ENCODE measurements at places on chromosomes 6 and 20.

DNA sequence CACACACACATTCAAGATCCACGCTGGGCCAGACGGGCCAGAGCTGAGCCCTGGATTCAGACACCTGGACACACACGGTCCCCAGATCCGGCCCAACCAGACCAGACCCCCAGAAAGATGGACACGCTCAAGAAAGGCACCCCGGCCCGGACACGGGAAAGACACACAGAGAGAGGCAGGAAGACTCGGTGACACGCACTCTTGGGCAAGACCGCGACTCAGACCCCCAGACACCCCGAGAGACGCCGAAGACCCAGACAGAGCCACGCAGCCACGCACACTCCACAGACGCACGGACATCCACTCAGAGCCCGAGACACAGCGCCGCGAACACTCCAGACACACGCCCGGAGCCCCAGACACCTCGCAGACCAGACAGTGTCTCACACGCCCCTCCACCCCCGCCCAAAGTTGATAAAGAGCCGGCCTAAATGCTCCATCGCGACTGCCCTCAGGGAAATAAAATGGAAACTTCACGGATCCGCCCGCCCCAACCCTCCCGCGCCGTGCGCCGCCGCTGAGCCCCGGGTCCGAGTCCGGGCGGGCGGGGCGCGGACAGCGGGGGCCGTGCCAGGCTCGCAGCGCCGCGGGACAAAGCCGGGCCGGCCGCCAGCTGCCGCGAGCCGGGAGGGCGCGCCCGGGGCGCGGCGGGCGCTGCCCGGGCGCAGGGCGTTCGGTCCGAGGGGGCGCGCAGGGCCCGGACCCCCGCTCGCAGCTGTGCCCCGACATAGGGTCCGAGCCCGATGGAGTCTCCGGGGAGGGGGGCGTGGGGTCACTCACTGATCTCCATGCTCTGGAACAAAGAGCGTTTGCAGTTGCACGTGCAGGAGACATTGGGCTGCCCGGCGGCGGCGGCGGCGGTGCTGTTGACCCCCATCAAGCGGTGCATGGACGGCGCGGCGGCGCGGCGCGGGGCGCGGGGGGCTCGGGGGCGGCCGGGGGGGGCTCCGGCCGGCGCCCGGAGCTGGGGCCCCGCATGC lies 831 bp downstream of the PMEPA1 start:
- peak; percentile 76 for DNase-seq

DNA sequence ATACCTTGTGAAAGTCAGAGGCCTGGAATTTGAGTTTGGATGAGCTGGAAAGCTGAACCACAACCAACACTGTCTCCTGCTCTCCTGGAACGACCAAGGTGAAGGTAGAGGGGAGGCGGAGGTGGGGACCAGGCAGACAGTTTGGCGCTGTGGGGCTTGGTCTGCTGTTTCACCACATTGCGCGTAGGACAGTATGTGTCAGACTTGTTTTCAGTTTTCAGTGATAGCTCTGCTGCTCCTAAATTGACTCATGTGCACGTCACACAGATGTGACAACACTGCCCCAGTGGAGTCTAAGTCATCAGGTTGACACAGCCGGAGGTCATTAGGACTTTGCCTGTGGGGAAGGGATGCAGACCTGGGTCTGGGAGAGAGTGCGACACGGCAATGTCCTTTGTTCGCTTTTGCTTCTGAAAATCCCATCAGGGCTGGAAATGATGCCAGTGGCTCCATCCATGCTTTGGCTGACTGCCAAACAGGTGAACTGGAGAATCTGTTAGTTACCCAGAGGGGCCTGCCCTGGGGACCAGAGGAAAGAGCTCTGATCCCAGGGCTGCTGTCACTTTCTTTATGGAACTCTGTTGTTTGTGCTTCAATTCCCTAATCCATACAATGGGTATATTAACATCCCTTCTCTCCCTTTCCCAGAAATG lies 255.5 kb downstream of the CDC5L start:
- DNase-seq: peak; percentile 72

DNA sequence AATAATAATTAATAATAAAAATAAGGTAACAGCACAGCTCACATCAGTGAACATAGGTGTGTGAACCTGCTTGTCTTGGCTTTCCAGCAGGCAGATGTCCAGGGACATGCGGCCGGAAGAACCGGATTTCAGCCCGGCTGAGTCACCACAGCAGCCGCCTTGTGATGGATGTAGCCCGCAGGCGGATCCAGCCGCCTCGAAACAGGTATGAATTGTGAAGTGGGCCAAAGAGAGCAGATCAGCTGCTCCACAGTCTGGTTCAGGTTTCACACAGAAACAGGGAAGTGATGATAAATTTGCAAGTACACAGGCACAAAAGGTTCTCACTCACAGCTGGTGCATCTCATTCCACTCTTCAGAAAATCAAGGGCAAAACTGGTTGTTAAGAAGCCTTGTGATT lies 55.1 kb downstream of the ID4 start:
- DNase-seq: no peak

GRCh38 chr6:142184307-142184706 lies 37.2 kb downstream of the VTA1 start:
- no peak for DNase-seq

GRCh38 chr6:1212919-1213318 lies 99.0 kb upstream of the FOXQ1 start:
- no peak for DNase-seq

DNA sequence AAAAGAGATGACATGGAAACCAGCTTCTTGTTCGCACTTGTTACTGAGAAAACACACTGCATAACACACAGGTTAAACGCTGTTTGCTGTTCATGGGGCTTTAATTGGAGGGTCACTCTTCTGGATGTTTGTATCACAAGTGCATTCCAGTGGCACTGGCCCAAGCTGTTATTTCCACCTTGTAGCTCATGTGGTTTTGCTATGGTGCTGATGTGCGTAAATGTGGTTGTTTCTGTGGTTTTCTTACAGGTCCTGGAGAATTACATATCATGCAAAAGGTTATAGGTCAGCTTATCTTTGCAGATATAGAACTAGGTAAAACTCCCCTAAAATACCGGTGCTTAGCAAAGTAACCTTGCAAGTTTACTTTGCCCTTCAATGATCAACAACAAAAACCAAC lies 89.3 kb upstream of the AHI1 start:
- no peak for DNase-seq

- DNase-seq: no peak
Measured at GRCh38 chr6:154661768-154662167, 71.4 kb upstream of the SCAF8 start.

DNA sequence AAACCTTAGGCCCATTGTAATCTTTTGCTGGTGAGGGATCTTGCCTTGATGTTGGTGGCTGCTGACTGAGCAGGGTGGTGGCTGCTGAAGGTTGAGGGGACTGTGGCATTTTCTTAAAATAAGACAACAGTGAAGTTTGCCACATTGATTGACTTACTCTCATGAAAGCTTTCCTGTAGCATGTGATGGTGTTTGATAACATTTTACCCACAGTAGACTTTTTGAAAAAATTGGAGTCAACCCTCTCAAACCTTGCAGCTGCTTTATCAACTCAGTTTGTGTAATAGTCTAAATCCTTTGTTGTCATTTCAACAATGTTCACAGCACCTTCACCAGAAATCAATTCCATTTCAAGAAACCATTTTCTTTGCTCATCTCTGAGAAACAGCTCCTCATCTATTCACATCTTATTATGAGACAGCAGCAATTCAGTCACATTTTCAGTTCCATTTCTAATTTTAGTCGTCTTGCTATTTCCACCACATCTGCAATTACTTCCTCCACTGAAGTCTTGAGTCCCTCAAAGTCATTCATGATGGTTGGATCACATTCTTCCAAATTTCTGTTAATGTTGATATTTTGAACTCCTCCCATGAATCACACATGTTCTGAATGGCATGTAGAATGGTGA lies 37.2 kb downstream of the CST9L start:
- no peak for DNase-seq

DNA sequence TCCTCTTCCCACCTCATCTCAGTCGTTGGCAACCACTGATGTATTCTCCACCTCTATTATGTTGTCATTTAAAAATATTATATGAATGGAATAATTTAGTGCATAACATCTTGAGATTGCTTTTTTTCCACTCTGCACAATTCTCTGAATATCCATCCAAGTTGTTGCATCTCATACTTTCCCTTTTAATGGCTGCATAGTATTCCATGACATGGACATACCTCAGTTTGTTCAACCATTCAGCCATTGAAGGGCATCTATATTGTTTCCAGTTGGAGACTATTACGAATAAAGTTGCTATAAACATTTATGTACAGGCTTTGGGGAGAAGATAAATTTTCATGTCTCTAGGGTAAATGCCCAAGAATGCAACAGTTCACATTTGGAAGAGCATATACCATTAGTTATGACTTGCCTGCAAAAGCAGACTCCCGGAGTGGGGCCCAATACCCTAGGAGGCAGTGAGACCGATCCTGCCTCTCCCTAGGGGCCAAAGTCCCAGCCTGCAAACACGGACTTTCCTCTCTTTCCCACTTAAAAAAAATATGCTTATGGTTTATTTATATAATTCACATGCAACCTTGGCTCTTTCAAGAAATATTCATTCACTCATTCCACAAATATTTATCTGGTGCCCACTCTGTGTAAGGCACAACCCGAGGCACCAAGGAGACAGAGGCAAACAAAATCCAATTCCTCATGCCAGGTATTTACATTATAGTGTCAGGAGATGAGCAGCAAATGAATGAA lies 227.0 kb upstream of the PMEPA1 start:
- DNase-seq: no peak

DNA sequence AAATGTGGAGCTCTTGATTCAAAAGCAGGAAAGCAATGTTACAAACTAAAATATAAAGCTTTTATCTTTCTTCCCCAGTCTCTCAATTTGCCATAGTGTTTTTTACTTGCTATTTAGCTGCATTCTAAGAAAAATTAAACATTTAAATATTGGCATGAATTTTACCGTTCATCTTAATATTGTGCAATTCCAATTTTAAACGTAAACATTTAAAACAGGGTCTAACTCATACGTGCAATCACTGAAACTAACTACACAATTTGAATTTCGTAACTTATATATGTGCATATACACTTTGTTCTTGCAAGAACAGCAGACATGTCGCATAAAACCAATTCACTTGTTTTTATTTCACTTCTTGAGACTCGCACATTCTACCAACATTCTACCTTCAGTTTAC lies 280.8 kb upstream of the QKI start:
- DNase-seq: no peak

- DNase-seq: no peak
Measured at GRCh38 chr6:44667226-44667625, 279.7 kb downstream of the CDC5L start.

DNA sequence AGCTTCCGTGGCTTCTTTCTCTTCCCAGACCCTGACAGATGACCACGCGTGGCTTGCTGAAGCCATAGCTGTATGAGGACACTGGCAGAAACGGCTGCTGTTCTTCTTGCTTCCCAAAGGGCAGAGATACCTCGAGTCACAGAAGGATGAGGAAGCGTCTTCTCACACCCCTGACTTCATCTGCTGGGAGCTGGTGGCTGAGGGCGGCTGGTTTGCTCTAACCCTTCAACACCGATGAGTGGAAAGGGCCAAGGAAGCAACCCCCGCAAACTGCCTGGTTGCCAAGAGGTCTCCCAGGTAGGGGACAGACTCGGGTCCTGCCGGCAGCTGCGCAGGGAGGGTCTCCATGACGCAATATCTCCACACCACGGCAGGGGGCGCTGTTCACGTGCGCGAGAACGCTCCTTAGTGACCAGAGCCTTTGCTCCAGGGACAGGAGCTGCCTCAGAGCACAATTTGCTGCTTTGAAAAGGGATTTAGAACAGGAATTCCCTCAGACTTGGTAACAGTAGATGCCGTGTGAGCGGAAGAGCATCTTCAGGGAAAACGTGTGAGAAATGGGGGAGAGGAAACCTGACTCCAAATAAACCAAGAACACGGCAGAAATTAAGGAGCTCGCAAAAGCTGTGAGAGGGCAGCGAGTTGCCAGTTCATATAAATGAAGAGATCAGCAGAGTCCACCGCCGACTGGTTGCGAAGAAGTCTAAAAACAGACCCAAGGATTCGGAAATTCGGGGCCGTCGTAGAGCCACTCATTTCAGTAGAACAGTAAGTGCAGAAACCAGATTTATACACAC lies 80.2 kb downstream of the ERMARD start:
- peak; percentile 89 for DNase-seq

- no peak for DNase-seq
Measured at GRCh38 chr20:10622657-10623418, 51.0 kb downstream of the JAG1 start.

DNA sequence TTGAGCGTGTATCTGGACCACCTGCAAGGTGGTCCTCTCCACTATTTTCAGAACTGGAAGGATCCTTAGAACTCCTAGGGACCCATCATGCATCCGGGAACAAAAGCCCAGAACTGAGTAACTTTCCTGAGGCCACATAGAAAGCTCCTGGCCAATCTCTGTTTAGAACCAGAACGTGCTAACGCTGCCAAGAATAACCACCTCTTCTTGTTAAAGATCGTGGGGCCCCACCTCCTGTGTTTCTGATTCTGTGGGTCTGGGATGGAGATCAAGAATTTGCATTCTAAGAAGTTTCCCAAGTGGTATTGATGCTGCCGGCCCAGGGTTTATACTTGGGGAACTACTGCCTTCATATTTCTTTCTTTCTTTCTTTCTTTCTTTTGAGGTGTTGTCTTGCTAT lies 13.3 kb downstream of the CD40 start:
- DNase-seq: no peak

GRCh38 chr20:43824309-43825050 lies 90.2 kb upstream of the TOX2 start:
- DNase-seq: no peak

GRCh38 chr20:33732166-33732970 lies 572 bp downstream of the ZNF341 start:
- peak; percentile 94 for DNase-seq

- no peak for DNase-seq
Measured at GRCh38 chr6:154598399-154598798, 87.9 kb upstream of the CNKSR3 start.

GRCh38 chr6:16700202-16700915 lies 60.9 kb downstream of the ATXN1 start:
- peak; percentile 80 for DNase-seq

GRCh38 chr20:2709205-2709981 lies 16.8 kb downstream of the EBF4 start:
- peak; percentile 42 for DNase-seq

DNA sequence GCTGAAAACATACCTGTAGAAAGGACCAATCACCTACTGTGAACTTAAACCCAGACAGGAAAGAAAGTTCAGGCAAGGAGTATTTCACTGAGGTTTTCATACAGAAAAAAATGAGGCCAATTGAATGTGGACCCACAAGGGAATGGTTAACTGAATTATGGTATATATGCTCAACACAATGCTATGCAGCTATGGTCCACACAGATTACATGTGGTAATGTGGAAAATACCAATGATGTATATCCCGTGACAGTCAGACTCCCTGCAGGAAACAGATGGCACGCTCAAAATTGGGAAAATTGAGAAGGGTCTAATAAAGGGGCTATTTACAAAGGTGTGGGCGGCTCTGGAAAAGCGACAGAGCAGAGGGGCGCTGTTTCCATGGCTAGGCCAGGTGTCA lies 47.1 kb upstream of the PIM1 start:
- no peak for DNase-seq

DNA sequence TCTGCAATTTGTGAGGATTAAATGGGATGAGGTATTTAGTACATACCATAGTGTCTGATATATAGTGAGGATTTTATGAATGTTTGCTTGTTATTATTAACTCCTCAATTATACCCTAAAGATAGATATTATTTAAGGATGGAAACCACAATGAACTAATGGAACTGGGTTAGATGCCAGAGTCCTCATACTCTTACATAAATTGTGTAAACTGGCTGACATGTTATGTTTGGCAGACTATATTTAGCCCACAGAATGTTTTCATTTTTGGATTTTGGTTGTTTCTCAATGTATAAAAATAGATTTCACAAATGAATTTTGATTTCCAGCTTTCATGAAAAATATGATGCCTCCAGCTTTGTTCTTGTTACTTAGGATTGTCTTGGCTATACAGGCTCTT lies 37.6 kb downstream of the HTR1B start:
- DNase-seq: no peak
